Activated naive CD8-positive, alpha-beta T cell treated with anti-CD3 and anti-CD28 coated beads for 36 hours (primary cell): ENCODE measurements at places on chromosomes 2 and 18. TPM values are rescaled to one million over a fixed set of nuclear protein-coding genes. Genes with fewer than 3 reads are reported as not detected.

DNA sequence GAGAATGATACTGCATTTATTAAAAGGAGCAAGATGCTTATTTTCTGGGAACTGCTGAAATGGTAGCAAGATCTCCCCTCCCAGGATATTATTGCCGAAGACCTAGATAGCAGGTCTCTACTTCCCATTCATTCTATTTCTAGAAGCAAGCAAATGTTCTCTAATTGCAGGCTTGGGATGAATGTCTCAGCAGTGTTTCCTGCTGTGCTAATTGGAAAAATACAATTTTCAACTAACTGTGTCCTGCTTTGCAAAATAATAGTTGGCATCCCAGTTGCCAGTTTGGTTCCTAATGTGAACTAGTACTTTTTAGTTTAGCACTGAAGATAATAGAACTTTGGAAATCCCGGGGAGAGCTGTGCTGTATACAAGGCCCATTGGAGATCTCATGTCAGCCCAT, 26.1 kb downstream of the SLC20A1 start:
- DNase-seq: no peak

- DNase-seq: no peak
These were observed 1.2 kb downstream of the ASAP2 start for GRCh38 chr2:9207641-9208311.

- no peak for DNase-seq
These were observed 26.0 kb downstream of the MAP4K4 start for GRCh38 chr2:101723371-101724124.

DNA sequence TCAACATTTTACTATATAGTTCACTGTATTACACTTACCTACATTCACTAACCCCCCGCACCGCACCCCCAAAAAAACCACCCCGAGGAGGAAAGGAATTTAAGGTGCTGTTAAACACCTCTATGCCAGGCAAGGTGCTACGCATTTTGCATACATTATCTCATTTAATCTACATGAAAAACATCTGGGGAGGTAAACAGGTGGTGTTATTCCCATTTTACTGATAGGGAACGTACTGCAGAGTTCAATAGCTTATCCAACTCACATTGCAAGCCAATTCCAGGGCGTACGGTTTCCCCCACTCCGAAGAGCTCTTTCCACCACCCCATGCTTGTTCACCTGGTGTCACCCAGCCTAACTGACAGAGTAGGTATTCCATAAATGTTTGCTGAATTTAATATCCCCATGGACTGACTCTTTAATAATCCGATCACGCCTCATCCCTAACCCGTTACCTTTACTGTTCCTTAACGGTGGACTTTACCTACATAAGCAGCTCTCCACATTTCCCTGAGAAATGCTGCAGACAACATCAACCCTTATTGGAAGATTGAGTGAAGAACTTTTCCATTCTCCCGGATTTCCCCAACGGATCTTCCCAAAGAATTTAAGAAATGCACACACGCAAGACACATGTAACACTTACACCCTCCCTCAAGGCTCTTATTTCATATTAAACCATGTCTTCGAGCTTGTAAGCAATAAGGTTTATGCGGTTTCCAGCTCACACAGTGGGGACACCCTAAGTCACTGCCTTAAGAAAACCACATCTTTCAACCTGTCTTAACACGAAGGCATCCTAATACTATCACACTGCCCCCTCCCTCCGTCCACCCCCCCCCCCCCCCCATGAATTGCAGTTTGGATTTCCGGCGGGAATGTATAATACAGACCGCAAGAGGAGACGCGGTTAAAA, 1.2 kb downstream of the RAPH1 start:
- no peak for DNase-seq

DNA sequence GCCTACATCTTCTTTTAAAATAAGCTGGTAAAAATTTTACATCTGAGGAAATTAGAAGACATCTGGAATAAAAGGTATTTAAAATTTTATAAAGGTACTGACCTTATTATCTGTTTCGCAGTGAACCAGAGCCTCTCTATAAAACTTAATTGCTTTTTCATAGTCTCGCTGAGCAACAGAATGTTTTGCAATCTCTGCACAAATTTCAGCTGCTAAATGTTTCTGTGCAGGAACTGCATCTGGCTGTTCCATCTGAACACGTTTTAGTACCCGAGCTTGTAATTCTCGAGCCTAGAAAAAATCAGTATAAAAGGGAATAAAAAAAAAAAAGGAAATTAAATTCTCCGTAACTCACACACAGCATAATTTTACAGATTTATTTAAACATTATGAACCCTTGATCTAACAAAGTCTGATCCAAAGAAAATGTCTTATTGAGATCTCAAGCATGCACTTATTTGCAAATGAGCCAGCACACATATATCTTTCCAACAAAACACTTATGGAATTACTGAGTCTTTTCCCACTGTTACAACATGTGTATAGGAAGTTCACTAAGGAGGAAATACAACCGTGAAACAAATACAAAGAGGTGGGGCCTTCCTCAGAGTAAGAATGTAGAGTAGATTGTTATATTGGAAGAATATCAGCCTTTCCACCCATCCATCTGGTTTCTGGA, 51.8 kb downstream of the TTC21B start:
- DNase-seq: no peak

- no peak for DNase-seq
These were observed 10.7 kb upstream of the THNSL2 start for GRCh38 chr2:88159481-88159880.

- DNase-seq: no peak
These were observed 81.0 kb downstream of the CHN1 start for GRCh38 chr2:174924061-174924693.

DNA sequence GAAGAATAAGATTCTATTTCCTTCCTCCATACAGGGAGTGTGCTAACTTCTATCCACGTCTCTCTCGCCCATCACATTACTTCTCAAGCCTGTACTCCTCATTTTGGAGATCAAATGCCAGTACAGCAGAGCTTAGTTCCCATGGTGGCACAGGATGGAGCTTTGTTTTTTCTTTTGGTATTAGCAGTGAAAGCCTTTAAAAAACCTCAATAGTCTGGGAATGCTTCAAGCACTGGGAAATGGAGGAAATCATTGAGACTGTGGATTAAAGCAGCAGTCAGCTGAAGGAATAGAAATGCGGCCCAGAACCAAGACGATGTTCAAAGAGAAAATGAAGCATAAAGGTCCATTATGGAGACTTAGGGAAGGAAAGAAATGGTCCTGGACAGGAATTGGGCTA, 102.3 kb downstream of the NRXN1 start:
- DNase-seq: no peak

DNA sequence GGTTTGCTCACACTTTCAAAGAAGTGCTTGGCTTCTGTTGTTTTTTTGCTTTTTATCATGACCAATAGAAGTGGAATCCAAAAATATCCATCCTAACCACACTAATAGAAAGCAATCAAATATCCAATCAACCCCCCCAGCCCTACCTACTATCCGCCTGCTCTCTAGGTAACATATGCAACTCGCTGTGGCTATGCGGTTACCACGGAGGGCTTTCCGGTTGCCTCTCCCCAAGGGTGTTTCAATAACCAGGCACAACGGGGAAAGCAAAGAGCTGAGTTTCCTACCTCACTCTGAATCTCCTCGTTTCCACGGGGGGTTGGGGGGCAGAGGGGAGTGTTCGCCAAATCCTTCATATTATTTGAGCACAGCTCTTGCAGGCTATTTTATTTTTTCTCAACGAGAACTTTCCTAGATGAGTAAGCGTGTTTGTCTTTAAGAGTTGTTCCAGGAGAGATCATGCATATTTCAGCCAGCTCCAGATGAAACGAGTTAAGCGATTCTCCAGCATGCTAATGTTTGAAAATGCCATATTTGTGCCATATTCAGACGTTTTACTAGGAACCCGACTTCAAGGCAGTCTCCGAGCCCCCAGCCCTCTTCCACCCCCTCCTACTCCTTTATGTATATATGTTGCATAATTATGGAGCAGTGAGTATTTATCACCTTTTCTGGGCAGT, 30.3 kb downstream of the PAX3 start:
- no peak for DNase-seq

GRCh38 chr2:12350821-12351220, 365.9 kb upstream of the TRIB2 start:
- DNase-seq: no peak

GRCh38 chr2:126370201-126370600, 285.8 kb upstream of the GYPC start:
- DNase-seq: no peak

DNA sequence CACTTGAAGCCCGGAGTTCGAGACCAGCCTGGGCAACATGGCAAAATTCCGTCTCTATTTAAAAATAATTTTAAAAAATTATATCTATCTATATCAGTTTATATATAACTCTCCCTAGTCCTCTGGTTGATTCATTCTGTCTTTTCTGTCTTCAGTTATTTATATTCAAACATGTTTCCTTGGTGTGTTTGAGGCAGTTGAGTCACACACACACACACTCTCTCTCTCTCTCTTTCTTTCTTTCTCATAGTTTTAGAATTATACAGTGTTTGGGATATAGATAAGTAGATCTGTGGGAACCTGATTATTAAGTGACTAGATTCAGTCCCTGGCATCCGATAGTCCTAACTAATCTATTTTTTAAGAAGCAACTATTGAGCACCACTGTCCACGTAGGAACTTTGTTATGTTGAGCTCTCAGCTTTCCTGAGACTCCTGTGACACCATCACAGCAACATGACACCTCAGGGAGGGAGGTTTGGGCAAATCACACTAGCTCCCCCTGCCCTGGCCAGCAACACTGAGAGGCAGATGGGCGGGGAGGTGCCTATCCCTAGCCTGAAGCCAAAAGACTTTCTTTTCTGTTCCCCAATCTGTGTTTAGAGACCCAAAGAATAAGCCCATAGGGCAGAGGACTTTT, 482.7 kb downstream of the DLGAP1 start:
- DNase-seq: no peak

DNA sequence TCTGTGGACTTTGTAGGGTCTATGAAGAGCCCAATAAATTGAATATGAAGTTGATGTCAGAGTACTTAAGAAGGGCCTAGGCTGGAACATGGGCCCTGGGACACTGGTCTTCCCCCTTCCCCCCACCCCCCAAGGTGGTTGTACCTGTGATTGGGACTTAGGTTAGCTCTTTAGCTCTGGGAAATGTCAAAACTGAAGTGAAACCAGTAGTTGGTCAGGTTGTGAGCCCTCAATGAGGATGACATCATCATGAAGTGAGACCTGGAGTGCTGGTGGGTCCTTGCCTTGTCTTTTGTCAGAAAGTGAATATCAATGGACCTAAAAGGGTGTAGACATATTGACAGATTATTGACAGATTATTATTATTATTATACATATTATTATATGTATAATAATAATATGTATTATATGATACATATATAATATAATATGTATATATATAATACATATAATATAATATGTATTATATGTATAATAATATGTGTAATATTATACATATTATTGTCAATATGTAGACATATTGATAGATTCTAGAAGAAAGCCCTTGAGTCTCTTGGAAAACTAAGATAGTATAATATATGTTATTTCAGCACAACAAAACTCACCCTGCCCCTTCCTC, 5.4 kb downstream of the MARS2 start:
- peak; percentile 31 for DNase-seq

DNA sequence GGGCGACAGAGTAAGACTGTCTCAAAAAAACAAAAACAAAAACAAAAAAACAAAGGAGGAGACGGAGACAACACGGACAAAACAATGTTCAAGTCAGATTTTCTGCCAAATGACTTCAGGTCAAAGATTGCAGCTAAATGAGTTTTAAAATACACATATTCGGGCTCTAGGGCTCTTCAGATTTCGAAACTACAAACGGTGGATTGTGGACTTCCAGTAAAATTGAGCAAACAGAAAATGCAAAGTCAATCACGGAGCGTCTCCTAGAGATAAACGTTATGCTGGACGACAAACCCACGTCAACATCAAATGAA, 558 bp downstream of the MRPS5 start:
- no peak for DNase-seq

GRCh38 chr18:59481436-59481835, 122.4 kb upstream of the LMAN1 start:
- no peak for DNase-seq

GRCh38 chr2:204706939-204707338, 161.7 kb downstream of the PARD3B start:
- no peak for DNase-seq

DNA sequence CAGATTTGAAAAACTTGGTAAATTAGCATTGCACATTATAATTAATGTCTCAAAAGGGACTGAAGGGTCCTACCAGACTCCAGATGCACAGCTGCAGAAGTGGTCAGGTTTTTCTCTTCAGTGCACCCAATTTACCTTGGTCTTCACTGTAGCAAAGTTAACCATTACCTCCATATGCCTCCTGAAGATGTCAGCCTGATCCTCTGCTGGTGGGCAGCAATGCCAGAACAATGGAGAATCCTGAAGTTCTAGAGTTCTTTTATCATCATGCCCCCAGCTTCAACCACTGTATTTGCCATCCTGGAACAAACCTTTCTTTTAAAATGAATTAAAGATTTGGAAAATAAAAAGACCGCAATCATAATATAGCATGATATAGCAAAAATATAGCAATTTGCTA, 1774.8 kb upstream of the CELF4 start:
- no peak for DNase-seq

DNA sequence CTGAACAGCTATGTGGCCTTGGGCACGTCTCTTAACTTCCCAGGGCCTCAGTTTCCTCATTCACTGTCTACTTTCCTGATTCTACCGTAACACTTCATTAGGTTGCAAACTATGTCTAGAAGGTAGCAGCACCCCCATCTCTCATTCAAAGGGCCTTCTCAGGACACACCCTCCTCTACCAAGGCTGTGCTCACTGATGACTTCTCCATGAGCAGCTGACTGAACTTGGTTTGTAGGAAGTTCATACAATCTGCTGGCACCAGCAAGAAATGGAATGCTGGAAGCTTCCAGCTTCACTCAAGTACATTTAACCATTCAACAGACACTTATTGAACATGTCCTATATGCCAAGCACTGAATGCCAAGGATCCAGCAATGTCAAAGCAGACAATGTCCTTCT, 250.8 kb upstream of the CTAGE1 start:
- no peak for DNase-seq

- DNase-seq: no peak
These were observed 24.1 kb downstream of the GULP1 start for GRCh38 chr2:188315750-188316149.

GRCh38 chr2:233414777-233415570, 60.7 kb downstream of the DGKD start:
- DNase-seq: peak; percentile 58

GRCh38 chr2:64568836-64569235, 44.7 kb downstream of the AFTPH start:
- DNase-seq: no peak

DNA sequence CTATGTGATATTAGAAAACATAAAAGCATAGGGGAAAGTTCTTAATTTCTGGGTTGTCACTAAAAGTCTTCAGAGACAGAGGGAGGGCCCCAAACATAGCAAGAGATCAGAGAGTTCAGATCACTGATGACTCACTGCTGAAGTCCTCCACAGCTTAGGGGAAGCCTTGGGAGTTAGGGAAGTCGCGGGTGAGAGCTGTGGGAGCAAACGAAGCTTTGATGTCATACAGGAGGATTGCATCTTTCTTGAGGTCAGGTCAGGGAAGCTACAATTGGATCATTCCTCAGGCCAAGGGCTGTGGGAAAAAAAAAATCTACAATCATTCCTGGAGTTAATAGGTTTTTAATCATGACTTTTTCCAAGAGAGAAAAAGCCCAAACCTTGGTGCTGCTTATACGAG, 96.2 kb downstream of the COPS8 start:
- DNase-seq: no peak

The ZNF892 gene
- total RNA-seq: 3.1 TPM

The ELOA2 gene
- total RNA-seq: not detected

The SERPINB10 gene
- total RNA-seq: not detected

The ATP5F1A gene
- total RNA-seq: 526 TPM

The NXPH2 gene
- total RNA-seq: not detected

The AQP12B gene
- not detected for total RNA-seq

The PARD6G gene
- total RNA-seq: 0.26 TPM

The GLI2 gene
- not detected for total RNA-seq

The ZNF804A gene
- not detected for total RNA-seq
